ENCODE measurements at places on chromosomes 1 and 21. TPM values are rescaled to one million over a fixed set of nuclear protein-coding genes. Genes with fewer than 3 reads are reported as not detected.
A peak's percentile ranks its signal among the peaks of the same experiment; 100 is the strongest.

The AIRE gene
- not detected for total RNA-seq

The APCS gene
- total RNA-seq = not detected

The PEX10 gene
- 23.6 TPM for total RNA-seq

The PTAFR gene
- 7.1 TPM for total RNA-seq

The EFNA1 gene
- 58.5 TPM for total RNA-seq

The GJA8 gene
- not detected for total RNA-seq

The WNT2B gene
- total RNA-seq = 0.59 TPM

The FCN3 gene
- total RNA-seq = not detected

The FBLIM1 gene
- total RNA-seq = 56.5 TPM

The SLFNL1 gene
- 0.83 TPM for total RNA-seq

- no peak for DNase-seq
- H3K36me3 ChIP-seq = no peaks in the 10 kb centered on the region
- H3K27ac ChIP-seq = no peak overlapping the region
- H3K4me3 ChIP-seq = no peak overlapping the region
Observed at GRCh38 chr1:101131239-101131843, 105.5 kb upstream of the S1PR1 start.

DNA sequence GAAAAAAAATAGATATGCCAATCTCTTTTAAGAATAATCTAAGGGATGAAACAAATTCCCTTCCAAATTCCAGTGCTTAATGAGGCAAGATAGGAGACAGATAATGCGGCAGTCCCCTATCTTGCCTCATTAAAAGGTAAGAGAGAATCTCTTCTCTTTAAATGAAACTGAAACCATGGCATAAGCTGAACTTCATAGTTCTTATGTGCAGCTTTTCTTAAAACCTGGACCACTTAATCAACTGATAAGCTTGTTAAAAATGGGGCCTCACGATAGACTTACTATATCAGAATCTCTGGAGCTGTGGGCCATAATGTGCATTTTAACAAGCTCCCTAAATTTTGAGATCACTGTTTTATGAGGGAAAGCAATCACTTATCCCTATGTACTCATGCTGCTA, 79.2 kb downstream of the NIBAN1 start:
- H3K36me3 ChIP-seq = no peaks in the 10 kb centered on the region
- no peak overlapping the region for H3K27ac ChIP-seq
- no peak for DNase-seq
- H3K4me1 ChIP-seq = no peaks in the 10 kb centered on the region

DNA sequence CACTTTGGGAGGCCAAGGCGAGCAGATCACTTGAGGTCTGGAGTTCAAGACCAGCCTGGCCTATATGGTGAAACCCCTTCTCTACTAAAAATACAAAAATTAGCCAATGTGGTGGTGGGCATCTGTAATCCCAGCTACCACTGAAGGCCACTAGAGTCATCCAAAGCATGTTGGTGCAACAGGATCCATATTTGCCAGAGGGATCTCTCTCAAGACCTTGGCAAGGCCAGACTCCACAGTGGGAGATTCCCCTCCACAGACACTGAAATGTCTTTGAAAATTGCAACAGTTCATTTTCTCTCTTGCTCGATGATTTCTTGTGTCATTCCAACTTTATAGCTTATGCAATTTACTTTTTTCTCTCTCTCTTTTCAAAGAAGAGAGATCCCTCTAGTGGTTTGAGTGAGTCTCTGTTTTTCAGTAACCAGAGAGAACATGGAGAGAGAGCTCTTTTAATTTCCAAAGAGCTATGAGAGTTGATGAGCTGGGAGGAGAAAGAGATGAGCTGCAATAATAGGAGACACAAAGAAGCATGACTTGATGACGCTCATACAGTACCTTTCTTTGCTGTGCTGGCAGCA, 176.8 kb upstream of the USP25 start:
- no peak overlapping the region for H3K4me3 ChIP-seq
- no peaks in the 10 kb centered on the region for H3K36me3 ChIP-seq
- no peaks in the 10 kb centered on the region for H3K27me3 ChIP-seq
- no peaks in the 10 kb centered on the region for H3K4me1 ChIP-seq
- no peak overlapping the region for H3K27ac ChIP-seq
- DNase-seq = no peak

GRCh38 chr1:43227143-43227764, 42.5 kb upstream of the TMEM125 start:
- H3K27ac ChIP-seq = no peak overlapping the region
- peak; percentile 81 for DNase-seq
- no peaks in the 10 kb centered on the region for H3K36me3 ChIP-seq
- H3K4me3 ChIP-seq = no peak overlapping the region
- H3K4me1 ChIP-seq = no peaks in the 10 kb centered on the region

DNA sequence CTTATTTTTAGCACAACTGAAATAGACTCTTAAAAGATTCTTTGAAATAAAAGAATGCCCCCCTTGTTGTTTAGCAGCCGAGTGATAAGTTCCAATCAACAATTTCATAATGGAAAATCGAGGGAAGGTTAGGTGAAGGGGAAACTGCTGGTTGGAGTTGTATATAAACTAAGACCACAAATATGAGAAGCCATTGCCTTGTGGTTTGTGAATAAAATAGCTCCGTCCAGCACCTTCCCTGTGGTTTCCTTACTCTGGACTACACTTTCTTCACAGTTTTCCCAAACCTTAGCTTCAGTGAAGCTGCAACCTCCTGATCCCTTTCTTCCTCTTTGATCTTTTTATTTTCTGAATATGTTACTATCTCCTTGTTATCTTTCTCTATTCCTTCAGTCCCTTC, 6.7 kb upstream of the RAB3GAP2 start:
- H3K4me3 ChIP-seq = no peak overlapping the region
- no peak for DNase-seq
- no peaks in the 10 kb centered on the region for H3K27me3 ChIP-seq
- H3K27ac ChIP-seq = no peak overlapping the region
- no peaks in the 10 kb centered on the region for H3K4me1 ChIP-seq

DNA sequence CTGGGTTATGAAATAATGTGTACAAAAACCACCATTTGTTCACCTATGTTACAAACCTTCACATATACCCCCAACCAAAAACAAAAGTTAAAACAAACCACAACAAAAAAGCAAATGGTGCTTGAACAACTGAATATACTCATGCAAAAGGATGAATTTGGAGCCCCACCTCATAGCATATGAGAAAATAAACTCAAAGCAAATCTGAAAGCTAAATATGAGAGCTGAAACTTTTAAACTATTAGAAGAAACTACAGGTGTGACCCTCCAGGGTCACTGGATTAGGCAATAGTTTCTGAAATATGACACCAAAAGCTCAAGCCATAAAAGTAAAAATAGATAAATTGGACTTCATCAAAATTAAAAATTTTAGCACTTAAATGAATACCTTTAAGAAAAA, 215.5 kb upstream of the CHRM3 start:
- no peak overlapping the region for H3K27ac ChIP-seq
- DNase-seq = no peak
- no peak overlapping the region for H3K4me3 ChIP-seq
- no peaks in the 10 kb centered on the region for H3K36me3 ChIP-seq

GRCh38 chr1:168085401-168085872, 51.3 kb downstream of the GPR161 start:
- no peak overlapping the region for H3K4me3 ChIP-seq
- no peaks in the 10 kb centered on the region for H3K36me3 ChIP-seq
- H3K4me1 ChIP-seq = no peaks in the 10 kb centered on the region
- peak overlapping the region; percentile 72 for H3K27ac ChIP-seq
- peak; percentile 59 for DNase-seq

DNA sequence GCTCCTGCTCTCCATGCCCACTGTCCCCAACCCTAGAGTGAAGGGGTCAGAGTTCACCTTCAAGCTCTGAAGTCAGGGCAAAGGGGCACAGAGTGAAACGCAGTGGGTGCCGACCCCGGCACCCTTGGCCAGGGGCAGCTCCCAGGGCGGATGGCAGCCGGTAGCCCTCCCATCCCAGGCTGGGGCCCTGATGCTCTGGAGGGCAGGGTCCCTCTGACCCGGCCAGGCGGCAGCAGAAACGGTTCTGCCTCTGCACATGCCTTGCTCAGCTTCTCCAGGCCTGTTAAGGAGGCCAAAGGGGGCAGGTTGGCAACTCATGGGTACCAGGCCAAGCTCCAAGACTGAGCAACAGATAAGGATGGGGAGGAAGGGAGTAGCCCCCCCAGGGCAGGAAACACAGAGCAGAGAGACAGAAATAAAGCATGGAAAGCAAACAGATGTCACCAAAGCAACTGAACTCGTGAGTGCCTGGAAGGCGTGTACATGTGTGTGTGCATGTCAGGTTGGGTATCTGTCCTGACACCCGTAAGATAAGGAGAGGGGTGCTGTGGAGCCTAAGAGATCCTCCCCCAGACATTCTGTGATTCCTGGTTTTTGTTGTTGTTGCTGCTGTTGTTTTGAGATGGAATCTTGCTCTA, 112.3 kb upstream of the IFFO2 start:
- H3K27ac ChIP-seq = no peak overlapping the region
- H3K27me3 ChIP-seq = no peaks in the 10 kb centered on the region

DNA sequence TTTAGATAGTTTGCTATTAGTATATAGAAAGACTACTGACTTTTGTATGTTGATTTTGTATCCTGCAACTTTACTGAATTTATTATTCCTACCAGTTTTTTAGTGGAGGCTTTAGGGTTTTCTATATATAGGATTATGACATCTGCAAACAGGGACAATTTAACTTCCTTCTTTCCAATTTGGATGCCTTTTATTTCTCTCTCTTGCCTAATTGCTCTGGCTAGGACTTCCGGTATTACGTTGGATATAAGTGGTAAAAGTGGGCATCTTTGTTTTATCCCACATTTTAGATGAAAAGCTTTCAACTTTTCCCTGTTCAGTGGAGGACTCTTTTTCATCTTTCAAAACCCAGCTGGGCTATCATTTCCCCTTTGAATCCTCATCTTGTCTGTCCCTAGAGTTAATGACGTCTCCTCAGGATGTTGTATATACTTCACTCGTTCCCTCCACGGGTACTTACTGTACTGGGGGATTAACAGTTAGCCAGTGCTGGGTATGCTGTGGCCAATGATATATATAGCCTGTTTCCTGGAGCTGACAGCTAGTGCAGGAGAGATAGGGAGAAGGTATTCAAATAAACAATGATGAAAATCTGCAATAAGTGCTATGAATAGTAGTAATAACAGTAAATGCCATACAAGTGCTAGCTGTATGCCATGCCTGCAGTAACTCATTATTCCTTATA, 9.8 kb downstream of the ACOT11 start:
- no peaks in the 10 kb centered on the region for H3K36me3 ChIP-seq
- no peak overlapping the region for H3K27ac ChIP-seq
- H3K4me3 ChIP-seq = no peak overlapping the region
- no peaks in the 10 kb centered on the region for H3K27me3 ChIP-seq
- no peak for DNase-seq
- H3K4me1 ChIP-seq = no peaks in the 10 kb centered on the region

DNA sequence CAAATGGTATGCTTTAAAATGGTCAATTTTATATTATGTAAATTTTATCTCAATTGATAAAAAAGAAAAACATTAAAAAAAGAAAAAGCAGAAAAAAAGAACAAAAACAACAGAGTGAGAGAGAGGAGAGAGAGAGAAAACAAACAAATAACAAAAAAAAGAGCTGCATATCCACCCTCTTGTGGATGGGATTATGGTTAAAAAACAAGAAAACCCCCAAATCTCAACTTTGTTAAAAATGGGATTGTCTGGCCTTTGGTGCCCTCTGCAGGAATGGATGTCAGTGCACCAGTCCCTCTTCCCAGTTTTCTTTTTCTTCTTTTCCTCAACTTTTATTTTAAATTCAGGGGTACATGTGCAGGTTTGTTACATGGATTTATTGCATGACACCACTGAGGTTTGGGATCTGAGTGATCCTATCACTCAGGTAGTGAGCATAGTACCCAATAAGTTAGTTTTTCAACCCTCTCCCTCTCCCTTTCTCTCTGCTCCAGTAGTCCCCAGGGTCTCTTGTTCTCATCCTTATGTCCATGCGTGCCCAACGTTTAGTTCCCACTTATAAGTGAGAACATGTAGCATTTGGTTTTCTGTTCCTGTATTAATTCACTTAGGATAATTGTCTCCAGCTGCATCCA, 28.1 kb downstream of the RNF187 start:
- H3K4me1 ChIP-seq = no peaks in the 10 kb centered on the region
- H3K27me3 ChIP-seq = no peaks in the 10 kb centered on the region
- no peaks in the 10 kb centered on the region for H3K36me3 ChIP-seq
- no peak overlapping the region for H3K4me3 ChIP-seq

DNA sequence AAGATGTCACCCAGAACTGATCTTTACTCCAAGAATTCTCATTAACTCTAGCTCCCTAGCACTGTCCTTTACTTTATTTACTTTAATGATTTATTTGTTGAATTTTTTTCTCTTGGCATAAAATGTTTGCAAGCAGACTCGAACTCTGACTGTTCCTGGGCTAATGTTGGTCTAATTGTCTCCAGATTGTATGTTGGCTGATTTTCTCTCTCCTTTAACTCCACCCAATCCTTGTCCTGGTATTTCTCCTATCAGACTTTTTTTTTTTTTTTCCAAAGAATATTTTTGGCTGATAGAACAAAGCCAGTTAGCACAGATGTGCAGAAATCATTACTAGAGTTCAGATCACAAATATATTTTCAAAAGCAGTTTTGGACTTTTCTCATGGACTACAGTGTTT, 82.6 kb downstream of the ATF6 start:
- H3K36me3 ChIP-seq = no peaks in the 10 kb centered on the region
- no peaks in the 10 kb centered on the region for H3K4me1 ChIP-seq
- no peak overlapping the region for H3K27ac ChIP-seq
- DNase-seq = no peak

GRCh38 chr21:33688353-33688752, 46.1 kb downstream of the ITSN1 start:
- H3K27ac ChIP-seq = no peak overlapping the region
- no peaks in the 10 kb centered on the region for H3K36me3 ChIP-seq

DNA sequence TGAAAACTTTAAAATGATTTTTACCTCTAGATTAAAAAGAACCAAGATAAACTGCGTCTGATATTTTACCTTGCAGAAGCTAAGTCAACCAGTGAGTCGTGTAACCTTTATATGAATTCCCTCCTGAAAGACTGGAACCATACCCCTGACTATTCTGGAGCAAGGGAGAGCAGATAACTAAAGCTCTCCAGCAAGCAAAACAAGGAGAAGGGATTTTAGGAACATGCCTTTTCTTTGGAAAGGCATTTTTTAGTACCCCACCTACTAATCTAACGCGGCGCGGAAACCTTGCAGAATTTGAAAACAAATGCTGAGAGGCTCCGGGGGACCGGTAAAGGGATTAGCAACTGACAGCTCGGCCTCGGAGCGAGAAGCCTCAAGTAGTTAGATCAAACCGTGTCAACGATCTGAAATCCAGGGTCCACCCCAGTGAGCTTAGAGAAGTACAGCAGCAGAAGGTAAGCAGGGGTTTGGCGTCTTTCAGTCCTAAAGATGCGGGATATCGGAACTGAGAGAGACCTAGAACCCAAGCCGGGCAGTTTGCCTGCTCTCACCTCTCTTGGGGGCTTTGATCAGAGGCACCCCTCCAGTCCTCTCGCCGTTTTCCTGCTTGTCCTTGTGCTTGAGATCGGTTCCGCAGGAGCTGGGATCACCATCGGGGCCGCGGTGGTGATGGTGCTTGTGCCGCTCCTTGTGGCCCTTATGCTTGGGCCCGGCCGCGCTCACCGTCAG, 954 bp downstream of the RSBN1 start:
- no peaks in the 10 kb centered on the region for H3K27me3 ChIP-seq
- no peak for DNase-seq
- peaks cover 5% of the 10 kb centered on the region for H3K4me1 ChIP-seq
- H3K27ac ChIP-seq = peak overlapping the region; percentile 95
- H3K4me3 ChIP-seq = peak overlapping the region; percentile 98
- no peaks in the 10 kb centered on the region for H3K36me3 ChIP-seq

GRCh38 chr1:36723813-36724212, 241.1 kb upstream of the CSF3R start:
- H3K27me3 ChIP-seq = no peaks in the 10 kb centered on the region
- no peak overlapping the region for H3K27ac ChIP-seq
- no peak for DNase-seq
- H3K4me3 ChIP-seq = no peak overlapping the region
- no peaks in the 10 kb centered on the region for H3K36me3 ChIP-seq
